ENCODE measurements at places on chromosomes 16 and 17. TPM values are rescaled to one million over a fixed set of nuclear protein-coding genes. Genes with fewer than 3 reads are reported as not detected.

The SLFN12 gene
- total RNA-seq = 12.8 TPM

The BEAN1 gene
- total RNA-seq = 6.7 TPM

The MT1A gene
- not detected for total RNA-seq

The CHD3 gene
- total RNA-seq = 42.4 TPM

The OR2C1 gene
- not detected for total RNA-seq

The CD300A gene
- not detected for total RNA-seq

- no peak for DNase-seq
These were observed 3.8 kb upstream of the FAM171A2 start for GRCh38 chr17:44367231-44367979.

DNA sequence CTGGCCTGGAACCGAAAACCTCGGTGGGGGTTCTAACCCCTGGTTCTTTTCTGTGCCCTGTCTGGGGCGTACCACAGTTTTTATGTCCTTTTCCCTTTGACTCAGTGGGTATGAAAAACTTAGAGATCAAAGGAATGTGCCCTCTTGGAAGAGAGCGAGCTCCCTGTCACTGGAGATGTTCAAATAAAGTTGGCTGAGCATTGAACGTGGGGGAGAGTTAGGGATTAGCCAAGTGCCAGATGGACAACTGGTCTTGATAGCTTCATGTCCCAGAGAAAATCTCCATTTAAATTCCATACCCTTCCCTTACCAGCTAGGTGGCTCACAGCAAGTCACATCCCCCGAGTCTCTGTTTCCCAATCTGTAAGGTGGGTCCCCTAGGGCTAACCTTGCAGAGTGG lies 9.5 kb downstream of the ADGRG1 start:
- DNase-seq = no peak

- DNase-seq = no peak
These were observed 318.3 kb upstream of the TNRC6C start for GRCh38 chr17:77640252-77640651.

- DNase-seq = no peak
These were observed 39.0 kb downstream of the TEX2 start for GRCh38 chr17:64223931-64224629.

GRCh38 chr16:52549011-52549692 lies 2.2 kb upstream of the TOX3 start:
- no peak for DNase-seq

- DNase-seq = no peak
These were observed 219.5 kb downstream of the MSI2 start for GRCh38 chr17:57475796-57476195.

DNA sequence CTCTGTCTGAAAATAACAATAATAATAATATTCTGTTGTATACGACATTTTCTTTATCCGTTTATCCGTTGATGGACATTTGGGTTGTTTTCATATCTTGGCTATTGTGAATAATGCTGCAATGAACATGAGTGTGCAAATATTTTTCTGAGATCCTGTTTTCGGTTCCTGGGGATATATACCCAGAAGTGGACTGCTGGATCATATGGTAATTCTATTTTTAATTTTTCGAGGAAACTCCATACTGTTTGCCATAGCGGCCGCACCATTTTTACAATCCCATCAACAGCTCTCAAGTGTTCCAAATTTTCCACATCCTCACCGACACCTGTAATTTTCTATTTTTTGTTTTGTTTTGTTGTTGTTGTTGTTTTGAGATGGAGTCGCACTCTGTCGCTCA lies 5.3 kb upstream of the PRSS41 start:
- DNase-seq = no peak

DNA sequence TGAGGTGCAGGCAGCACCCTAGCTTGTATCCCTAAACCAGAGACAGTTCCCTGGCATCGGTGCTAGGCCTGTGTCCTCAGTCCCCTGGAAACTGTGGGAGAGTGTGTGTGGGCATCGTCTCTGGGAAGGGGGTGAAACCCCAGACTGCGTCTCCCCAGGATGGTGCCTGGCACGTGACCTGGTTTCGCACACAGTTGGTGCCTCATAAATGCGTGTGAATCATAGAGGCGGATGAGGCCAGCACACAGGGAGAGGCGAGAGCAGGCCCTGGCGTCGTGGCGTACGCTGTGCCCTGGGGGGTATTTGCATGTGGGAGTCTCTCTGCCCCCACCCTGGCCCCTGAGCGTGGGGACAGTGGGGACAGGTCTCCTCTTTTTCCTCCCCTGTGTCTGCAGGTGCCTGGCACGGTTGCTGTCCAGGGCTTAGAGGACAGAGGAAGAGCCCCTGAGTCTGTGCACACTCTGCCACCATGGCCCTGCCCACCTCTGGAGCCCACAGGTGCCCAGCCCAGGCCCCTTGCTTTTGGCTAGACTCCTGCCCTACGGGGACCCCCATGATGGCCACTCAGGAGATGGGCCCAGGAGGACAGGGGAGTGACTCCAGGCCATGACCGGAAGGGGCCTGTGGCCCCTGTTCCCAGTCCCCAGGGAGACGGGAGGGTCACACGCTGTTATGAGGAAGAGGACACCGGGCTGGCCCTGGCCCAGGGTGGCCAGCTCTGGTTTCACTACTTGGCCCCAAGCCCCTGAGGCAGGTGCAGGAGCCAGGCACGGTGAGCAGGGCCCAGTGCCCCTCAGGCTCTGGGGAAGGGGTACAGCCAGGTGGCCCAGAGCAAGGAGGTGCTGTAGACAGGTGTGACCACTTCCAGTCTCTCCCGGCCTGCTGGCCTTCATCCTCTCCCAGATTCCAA lies 1.3 kb upstream of the FSCN2 start:
- no peak for DNase-seq

DNA sequence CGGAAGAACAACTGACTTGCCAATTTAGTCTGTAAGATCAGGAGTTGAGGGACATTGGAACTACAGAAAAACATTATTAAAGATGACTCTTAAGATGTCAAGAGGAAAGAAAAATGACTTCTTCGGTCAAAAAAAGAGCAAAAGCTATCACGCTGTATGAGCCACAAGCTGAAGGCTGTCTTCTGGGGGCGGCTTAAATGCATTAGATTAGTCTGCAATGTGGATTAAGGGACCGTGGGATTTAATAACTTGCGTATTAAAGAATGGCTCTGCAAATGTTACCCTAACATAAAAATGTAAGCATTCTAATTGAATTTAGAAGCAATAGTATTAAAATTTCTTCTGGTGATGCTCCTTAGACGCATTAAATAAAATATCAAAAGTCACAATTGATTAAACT lies 108.6 kb downstream of the PITPNC1 start:
- no peak for DNase-seq

DNA sequence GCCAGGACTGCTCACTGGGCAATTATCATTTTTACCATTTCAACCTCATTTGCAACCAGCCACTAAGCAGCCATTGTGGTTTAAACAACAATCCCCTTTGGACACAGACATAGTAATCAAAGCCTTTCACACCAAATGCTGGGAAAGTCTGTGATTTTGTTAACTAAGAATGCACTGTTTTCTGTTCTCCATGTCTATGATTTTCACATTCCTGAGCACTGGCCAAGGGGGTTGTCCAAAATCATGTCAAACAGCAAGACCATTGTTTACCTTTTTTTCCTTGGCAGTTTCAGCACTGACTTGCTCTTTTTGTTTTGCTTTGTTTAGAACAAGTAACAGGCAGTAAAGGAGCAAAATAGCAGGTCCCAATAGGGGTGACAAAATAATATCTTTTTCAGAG lies 106.3 kb upstream of the SIAH1 start:
- no peak for DNase-seq

DNA sequence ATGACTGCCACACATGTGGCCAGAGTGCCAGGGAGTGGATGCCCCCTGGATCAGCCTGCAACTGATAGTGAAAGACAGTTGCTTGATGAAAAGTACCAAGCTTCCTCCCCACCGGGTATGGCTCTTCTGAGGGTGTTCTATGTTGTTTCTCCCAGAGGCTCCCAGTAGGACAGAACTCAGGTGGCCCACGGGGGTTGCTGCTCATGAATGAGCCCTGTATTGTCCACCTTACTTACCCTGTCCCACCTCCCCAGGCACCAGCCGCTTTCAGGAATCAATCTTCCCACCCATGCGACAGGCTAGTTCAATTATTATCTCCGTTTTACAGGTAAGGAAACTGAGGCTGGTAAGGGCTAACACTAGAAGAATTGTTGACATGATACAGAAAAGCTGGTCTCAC lies 34.9 kb upstream of the RGS9 start:
- no peak for DNase-seq

DNA sequence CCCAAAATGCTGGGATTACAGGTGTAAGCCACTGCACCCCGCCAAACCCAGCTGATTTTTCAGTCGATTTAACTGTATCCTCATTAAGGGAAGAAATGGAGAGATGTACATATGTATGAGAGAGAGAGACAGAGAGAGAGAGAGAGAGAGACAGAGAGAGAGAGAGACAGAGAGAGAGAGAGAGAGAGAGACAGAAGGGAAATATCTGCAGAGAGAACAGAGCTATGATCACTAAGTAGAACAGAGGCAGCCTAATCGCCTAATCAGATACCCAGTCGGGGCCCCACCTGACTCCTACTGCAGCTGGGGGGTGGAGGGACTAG lies 70.0 kb downstream of the RBBP6 start:
- DNase-seq = no peak

DNA sequence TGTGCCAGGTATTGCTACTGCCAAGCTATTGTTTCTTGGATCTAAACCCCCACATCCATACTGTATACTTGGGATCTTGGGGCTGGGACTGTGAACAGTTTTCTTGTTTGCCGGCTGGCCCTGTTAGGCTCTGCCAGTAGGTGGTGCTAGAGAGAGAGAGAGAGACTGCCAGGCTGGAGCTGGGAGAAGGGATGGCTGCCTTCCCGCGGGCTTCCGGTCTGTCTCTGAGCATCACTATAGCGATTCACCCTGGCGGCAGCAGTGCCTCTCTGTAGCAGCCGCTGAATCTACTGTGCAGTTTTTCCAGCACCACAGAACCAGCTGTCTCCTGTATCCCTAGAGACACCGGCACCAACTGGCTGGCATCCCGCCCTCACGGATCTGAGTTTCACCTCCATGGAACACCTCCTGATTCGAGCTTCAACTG lies 201.2 kb downstream of the UTP18 start:
- DNase-seq = no peak

- DNase-seq = no peak
These were observed 71.1 kb downstream of the CYLD start for GRCh38 chr16:50812876-50813466.

- no peak for DNase-seq
These were observed 567 bp downstream of the HSD17B1 start for GRCh38 chr17:42553161-42553818.

DNA sequence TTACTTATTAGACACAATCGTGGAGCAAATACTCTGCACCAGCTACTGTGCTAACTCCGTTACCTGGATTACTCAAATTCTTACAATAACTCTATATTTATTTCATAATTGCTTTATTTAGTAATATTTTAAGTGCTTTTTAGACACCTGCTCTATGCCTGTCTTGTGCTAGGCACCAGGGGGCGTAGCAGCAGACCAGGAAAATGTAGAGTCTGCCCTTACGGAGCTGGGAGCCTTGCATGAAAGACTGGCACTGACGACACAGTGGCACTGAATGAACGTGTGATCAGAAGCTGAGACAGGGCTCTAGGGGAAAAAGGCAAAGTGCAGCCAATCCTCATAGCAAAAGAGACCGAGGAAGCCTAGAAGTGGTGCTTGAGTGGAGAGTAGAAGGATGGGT lies 486.5 kb downstream of the CDH13 start:
- no peak for DNase-seq

DNA sequence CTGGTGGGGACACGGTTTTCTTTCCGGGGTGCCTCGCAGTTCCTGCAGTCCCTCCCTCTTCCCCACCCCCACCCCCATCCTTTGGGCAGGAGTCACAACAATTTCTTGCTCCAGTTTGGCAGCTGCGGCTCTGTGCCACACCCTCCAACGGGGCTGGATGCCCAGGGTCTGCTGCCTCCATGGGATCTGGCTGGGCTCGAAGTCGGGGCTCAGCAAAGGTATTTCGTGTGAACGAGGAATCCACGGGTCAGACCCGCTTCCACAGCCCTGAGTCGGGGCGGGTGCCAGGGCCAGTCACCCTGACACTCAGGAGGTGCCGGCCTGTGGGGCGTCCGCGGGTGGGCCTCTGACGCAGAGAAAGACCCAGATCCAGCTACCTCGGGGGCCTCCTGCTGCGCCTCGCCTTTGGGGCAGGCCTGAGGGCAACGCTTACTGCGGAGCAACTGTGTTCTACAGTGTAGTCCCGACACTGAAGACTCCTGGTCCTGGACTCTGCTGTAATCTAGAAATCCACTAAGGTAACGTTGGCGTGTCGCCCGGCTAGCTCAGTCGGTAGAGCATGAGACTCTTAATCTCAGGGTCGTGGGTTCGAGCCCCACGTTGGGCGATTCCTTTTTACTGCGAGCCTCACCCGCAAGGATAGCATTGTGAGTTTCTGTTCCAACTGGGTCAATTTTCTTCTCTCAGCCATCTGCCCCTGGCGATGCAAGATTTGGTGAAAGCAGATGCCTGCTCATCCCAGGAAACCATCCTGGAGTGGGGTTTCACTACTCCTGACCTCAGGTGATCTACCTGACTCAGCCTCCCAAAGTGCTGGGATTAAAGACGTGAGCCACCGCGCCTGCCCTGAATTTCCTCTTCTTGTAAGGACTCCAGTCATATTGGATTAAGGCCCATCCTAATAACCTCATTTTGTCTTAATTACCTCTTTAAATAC lies 12.6 kb upstream of the OR1F1 start:
- no peak for DNase-seq

GRCh38 chr16:12132850-12133440 lies 156.4 kb downstream of the SNX29 start:
- DNase-seq = no peak

DNA sequence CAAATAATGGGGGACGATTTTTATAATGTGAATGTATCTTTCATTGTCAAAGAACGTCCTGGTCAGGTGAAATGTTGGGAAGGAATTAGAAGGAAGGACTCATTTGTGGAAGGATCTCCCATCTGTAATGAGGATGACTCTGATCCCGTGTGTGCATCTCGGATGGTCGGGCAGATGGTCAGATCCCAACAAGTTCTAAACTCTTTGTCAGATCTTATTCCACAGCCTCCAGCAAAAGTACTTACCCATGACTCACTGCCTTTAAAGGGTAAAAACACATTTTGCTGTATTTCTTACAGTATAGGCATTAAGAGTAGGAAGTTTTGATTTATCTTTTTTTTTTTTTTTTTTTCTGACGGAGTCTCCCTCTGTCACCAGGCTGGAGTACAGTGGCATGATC lies 539 bp upstream of the KRTAP4-8 start:
- no peak for DNase-seq

DNA sequence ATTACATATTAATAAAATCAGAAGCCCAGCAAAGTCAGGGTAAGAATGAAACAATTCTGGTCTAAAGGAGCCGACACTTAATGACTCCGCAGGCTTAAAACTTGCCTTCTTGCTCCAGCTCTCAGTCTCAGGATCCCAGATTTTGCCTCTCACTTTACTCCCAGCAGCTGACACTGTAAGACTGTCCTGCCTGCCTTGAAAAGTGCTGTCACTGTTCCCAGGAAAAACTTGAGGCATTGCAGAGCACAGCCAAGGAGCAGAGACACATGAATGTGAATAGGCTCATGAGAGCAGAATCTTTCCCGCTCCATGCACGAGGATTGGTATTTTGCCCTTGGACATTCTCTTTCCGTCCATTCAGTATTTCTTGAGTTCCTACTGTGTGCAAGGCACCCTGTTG lies 457.6 kb upstream of the ZFHX3 start:
- no peak for DNase-seq

- no peak for DNase-seq
These were observed 1.8 kb upstream of the JMJD8 start for GRCh38 chr16:685967-686366.

GRCh38 chr17:11645426-11645825 lies 47.2 kb downstream of the DNAH9 start:
- no peak for DNase-seq

Measured in kidney epithelial cell (primary cell).